ENCODE measurements at places on chromosomes 5 and 9.
A peak's percentile ranks its signal among the peaks of the same experiment; 100 is the strongest.

DNA sequence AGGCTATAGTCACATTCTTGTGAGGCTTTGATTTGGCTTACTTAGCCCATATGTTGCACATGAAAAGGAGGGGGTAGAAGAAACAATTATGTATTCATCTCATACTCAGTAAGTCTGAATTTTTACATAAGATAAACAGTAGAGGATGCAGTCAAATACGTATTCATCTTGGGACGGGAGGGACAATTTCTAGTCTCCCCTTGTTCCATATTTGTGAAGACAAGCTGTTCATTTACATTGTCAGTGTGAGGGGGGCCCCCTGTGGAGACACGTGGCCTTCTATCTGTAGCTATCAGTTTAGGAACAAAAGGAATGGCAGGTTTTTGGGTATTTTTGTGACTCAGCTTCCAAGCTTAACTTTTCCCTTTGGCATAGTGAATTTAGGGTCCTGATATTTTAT, 49.2 kb upstream of the PPP1R2B start:
- H3K36me3 ChIP-seq, result no peaks in the 10 kb centered on the region
- no peak overlapping the region for H3K27ac ChIP-seq
- DNase-seq, result no peak
- no peaks in the 10 kb centered on the region for H3K4me1 ChIP-seq
- no peak overlapping the region for H3K4me3 ChIP-seq

- no peak overlapping the region for H3K27ac ChIP-seq
- H3K36me3 ChIP-seq, result no peaks in the 10 kb centered on the region
- H3K4me3 ChIP-seq, result no peak overlapping the region
- no peaks in the 10 kb centered on the region for H3K4me1 ChIP-seq
- no peaks in the 10 kb centered on the region for H3K27me3 ChIP-seq
Measured at GRCh38 chr9:90600029-90600428, 42.6 kb downstream of the DIRAS2 start.

DNA sequence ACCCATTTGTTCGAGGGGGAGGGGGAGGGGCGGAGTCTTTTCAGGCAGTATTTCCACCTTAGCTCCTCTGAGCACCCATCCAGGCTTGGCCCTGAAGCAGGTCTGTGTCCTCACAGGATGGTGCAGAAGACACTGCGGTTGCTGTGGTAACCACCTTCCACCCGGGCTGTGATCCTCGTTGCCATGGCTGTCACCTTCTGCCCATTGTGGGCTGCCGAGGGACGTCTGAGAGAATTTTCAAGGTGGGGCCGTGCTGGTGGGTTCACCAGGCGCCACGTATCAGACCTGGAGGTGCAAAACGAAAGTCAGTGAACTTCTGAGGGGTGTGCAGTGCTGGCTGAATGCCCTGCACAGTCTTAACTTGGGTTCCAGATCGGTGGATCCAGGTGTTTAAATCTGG, 26.7 kb downstream of the POLR1E start:
- no peak overlapping the region for H3K4me3 ChIP-seq
- no peak overlapping the region for H3K27ac ChIP-seq
- no peaks in the 10 kb centered on the region for H3K27me3 ChIP-seq
- H3K4me1 ChIP-seq, result no peaks in the 10 kb centered on the region
- H3K36me3 ChIP-seq, result peaks cover 2% of the 10 kb centered on the region
- no peak for DNase-seq

DNA sequence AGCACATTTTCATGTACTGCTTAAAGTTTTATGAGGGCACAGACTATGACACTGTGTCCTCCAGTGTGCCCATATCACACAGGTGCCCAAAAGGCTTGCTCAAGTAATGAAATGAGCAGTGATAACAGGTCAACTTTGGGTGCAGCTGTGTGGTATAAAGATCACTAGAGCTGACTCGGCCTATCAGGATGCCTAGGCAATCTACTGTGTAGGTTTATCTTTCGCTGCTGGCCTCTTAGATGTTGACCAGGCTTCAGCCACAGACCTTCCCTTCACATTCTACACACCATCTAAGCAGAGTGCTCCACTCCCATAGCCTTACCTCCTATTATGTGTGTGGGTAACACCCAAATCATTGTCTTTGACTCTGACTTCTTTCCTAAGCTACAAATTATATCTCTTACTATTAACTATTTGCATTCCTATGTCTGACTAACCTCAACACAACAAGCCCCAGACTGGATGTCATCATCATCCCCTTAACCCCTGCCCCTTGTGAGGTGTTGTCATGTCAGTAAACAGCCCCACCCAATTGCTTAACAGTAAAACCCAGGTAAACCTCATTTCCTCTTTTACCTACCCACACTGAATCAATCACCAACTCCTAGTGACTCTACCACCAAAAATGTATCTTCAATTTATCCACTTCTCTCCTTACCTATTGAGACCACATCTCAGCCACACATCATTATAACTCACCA, 2.5 kb downstream of the SREK1IP1 start:
- H3K4me3 ChIP-seq, result no peak overlapping the region
- no peak for DNase-seq
- H3K36me3 ChIP-seq, result peaks cover 4% of the 10 kb centered on the region
- no peaks in the 10 kb centered on the region for H3K27me3 ChIP-seq
- peaks cover 7% of the 10 kb centered on the region for H3K4me1 ChIP-seq

GRCh38 chr9:134738869-134739659, 97.5 kb downstream of the COL5A1 start:
- peaks cover 29% of the 10 kb centered on the region for H3K36me3 ChIP-seq
- H3K4me1 ChIP-seq, result no peaks in the 10 kb centered on the region
- no peak overlapping the region for H3K4me3 ChIP-seq
- no peaks in the 10 kb centered on the region for H3K27me3 ChIP-seq
- DNase-seq, result peak; percentile 79

- no peaks in the 10 kb centered on the region for H3K27me3 ChIP-seq
- no peaks in the 10 kb centered on the region for H3K36me3 ChIP-seq
- DNase-seq, result peak; percentile 30
- no peaks in the 10 kb centered on the region for H3K4me1 ChIP-seq
- H3K4me3 ChIP-seq, result no peak overlapping the region
Measured at GRCh38 chr5:14806456-14806855, 65.1 kb downstream of the ANKH start.

DNA sequence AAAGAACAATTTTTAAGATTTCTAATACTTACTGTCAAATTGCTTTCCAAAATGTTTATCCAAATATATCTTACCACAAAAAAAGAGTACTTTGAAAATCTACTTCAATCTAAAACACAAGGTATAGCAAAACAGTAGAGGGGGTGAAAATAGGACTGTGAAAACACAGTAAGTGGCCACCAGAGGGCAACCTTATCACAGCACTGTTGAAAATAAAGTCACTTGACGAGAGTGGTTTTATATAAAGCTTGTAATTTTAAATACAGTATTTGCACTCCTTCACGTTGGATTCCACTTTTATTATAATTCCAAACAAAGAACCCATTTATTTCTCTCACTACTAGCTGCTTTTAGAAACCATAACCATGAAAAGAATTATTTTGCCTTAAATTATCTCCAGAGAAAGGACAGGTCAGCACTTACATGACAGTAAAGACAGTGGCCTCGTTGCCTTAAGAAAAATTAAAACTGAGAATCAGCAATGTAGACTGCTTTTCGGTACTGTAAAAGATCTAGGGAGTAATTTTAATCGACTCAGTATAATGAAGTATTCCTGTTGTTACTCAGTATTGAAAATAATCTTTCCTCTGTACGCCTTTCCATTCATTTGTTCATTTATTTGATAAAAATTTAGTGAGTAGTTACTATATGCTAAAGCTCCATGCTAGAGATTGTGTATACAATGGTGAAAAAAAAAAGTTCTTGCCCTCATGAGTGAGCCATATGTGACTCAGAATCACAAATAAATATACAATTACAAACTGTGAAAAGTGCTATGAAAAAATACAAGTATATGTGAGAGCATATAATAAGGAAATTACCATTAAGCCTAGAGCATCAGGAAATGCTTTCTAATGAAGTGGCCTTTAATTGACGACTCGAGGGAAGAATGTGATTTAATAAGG, 40.0 kb upstream of the CDK5RAP2 start:
- H3K4me3 ChIP-seq, result no peak overlapping the region
- H3K27me3 ChIP-seq, result no peaks in the 10 kb centered on the region
- no peak for DNase-seq
- no peaks in the 10 kb centered on the region for H3K36me3 ChIP-seq
- no peak overlapping the region for H3K27ac ChIP-seq

DNA sequence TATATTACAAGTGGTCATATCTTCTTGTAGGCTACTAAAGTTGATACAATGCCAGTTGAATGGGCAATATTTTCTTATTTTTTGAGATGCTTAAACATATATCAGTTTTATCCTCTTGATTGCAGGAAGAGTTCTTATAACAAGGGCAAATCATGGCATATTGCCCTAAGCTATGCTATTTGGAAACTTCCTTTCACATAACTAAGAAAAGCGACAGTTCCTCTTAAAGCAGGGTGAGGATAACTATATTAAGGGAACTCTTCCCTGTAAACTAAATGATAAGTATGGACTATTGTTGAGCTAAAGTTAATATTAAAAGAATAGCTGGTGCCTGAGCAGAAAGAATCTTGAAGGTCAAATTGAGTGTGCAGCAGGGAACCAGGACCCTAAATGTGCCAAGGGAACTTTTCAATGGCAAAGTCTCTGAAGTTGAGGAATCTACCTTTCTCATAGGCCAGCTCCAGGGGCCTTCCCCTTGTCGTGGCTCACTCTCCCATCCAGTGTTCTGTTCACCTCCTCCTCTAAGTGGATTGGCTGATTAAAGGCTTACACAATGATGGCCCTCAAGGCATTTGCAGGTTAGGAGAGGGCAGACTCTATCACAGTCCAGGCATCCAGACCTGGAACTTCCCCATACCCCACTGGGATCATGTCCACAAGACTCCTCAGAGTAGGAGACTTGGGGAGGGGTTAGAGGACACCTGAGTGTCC, 26.8 kb downstream of the FYB1 start:
- H3K27me3 ChIP-seq, result no peaks in the 10 kb centered on the region
- H3K27ac ChIP-seq, result no peak overlapping the region
- H3K4me3 ChIP-seq, result no peak overlapping the region
- DNase-seq, result no peak
- H3K4me1 ChIP-seq, result no peaks in the 10 kb centered on the region
- H3K36me3 ChIP-seq, result no peaks in the 10 kb centered on the region

GRCh38 chr5:115586525-115587146, 15.6 kb downstream of the TICAM2 start:
- no peak overlapping the region for H3K27ac ChIP-seq
- no peak overlapping the region for H3K4me3 ChIP-seq
- no peaks in the 10 kb centered on the region for H3K4me1 ChIP-seq
- no peaks in the 10 kb centered on the region for H3K36me3 ChIP-seq
- no peak for DNase-seq

GRCh38 chr5:74490814-74491213, 149.7 kb downstream of the ENC1 start:
- no peaks in the 10 kb centered on the region for H3K4me1 ChIP-seq
- DNase-seq, result no peak
- H3K27me3 ChIP-seq, result no peaks in the 10 kb centered on the region
- H3K27ac ChIP-seq, result no peak overlapping the region

DNA sequence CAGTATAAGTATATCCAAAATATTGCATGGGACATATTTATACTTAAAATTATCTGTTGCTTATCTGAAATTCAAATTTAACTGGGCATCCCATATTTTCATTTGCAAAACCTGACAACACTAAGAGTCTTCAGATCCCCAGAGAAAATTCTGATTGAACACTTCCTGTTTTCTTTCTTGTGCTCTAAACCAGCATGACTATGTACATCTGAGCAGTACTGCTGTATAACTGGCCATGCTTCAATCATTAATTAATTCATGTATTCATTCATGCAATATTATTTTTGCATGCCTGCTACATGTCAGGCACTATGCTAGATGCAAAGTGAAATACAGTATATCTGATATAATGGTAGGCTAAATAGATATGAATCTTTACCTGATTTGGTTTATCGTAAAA, 461.2 kb downstream of the TLR4 start:
- no peaks in the 10 kb centered on the region for H3K27me3 ChIP-seq
- H3K4me1 ChIP-seq, result no peaks in the 10 kb centered on the region
- H3K36me3 ChIP-seq, result no peaks in the 10 kb centered on the region
- no peak overlapping the region for H3K4me3 ChIP-seq

- no peak overlapping the region for H3K27ac ChIP-seq
- H3K27me3 ChIP-seq, result no peaks in the 10 kb centered on the region
- no peaks in the 10 kb centered on the region for H3K36me3 ChIP-seq
- DNase-seq, result no peak
- no peak overlapping the region for H3K4me3 ChIP-seq
- H3K4me1 ChIP-seq, result no peaks in the 10 kb centered on the region
Measured at GRCh38 chr5:978054-978453, 30.5 kb upstream of the NKD2 start.

- no peak for DNase-seq
- no peak overlapping the region for H3K4me3 ChIP-seq
- H3K4me1 ChIP-seq, result no peaks in the 10 kb centered on the region
- H3K27me3 ChIP-seq, result no peaks in the 10 kb centered on the region
Measured at GRCh38 chr5:57561231-57561842, 78.7 kb upstream of the ACTBL2 start.

DNA sequence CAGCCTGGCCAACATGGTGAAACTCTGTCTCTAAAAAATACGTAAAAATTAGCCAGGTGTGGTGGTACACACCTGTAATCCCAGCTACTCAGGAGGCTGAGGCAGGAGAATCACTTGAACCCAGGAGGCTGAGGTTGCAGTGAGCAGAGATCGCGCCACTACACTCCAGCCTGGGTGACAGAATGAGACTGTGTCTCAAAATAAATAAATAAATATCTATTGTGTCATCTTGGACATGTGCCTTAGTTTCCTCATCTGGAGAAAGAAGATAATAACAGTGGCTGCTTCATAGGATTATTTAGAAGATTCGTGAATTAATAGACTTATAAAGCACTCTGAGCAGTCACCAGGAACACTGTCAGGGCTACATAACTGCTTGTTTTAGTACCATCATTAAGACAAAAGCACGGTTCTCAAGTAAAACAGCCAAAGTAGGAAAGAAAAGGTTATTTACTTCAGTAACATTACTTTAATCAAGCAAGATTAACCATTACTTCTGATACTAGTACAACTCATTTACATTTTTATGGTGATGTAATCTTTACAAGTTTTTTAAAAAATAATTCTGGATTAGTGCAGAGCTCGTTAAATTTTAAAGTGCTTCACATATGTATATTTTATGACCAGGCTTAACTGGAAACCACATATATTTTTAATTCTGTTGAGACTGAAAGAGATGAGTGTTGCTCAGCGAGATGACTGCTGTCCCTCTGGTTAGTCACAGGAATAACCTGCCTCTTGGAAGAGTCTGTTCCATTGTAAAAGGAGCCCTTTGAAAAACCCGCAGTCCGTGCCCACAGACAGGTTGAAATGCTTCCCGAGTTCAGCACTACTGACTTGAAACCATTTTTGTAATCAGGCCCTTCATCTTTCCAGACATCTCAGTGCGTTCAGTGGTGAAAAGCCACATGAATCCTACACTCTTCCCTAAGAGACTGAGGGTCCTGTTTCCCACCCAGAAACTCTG, 36.7 kb downstream of the ANKH start:
- no peak for DNase-seq
- H3K4me3 ChIP-seq, result no peak overlapping the region
- H3K27me3 ChIP-seq, result no peaks in the 10 kb centered on the region
- peaks cover 17% of the 10 kb centered on the region for H3K4me1 ChIP-seq
- no peak overlapping the region for H3K27ac ChIP-seq

GRCh38 chr5:150672237-150672883, 11.3 kb downstream of the MYOZ3 start:
- H3K4me1 ChIP-seq, result peaks cover 34% of the 10 kb centered on the region
- no peak for DNase-seq
- H3K27ac ChIP-seq, result peak overlapping the region; percentile 88
- no peaks in the 10 kb centered on the region for H3K36me3 ChIP-seq

- no peaks in the 10 kb centered on the region for H3K27me3 ChIP-seq
- no peak for DNase-seq
- H3K4me3 ChIP-seq, result no peak overlapping the region
- no peaks in the 10 kb centered on the region for H3K36me3 ChIP-seq
Measured at GRCh38 chr5:140828362-140828737, 590 bp downstream of the PCDHA6 start.

Data from ascending aorta (tissue), 2 donors.